MCF 10A (cell line): ENCODE measurements at places on chromosomes 1 and 21. TPM values are rescaled to one million over a fixed set of nuclear protein-coding genes. Genes with fewer than 3 reads are reported as not detected.

DNA sequence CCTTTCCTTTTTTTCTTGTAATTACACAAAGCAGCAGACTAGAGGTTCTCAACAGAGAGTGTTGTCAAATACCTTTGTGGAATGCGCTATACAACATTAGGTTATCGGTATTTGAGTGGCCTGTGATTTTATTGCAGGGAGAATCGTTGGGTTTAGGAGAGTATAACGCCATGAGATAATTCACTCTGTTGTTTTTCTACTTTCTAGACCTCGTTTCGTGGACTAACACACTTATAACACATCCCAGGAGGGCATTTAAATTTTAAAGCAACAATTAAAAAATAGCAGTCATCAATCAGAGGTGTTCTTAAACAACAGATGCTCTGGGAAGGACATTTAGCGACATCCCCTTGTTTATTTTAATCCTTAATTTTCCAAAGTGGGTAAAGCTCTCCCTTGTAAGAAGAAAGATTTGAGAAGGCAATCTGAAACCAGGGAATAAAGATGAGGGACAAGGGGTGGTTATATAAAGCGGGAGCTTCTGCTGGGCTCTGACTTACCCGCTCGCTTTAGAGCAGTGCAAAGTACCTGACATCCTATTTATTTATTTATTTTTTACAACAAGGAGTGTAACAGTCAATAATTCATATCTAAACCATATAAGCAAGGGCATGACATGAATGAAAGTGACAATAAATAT is 4.9 kb downstream of the PBX1 start:
- DNase-seq, result peak; percentile 30

The GREM2 gene
- total RNA-seq, result 0.10 TPM in 1 of 2 replicates, not detected in the other

The TMIGD3 gene
- not detected in 2 replicates for total RNA-seq

GRCh38 chr1:66305927-66306326 is 228.0 kb upstream of the SGIP1 start:
- no peak for DNase-seq

DNA sequence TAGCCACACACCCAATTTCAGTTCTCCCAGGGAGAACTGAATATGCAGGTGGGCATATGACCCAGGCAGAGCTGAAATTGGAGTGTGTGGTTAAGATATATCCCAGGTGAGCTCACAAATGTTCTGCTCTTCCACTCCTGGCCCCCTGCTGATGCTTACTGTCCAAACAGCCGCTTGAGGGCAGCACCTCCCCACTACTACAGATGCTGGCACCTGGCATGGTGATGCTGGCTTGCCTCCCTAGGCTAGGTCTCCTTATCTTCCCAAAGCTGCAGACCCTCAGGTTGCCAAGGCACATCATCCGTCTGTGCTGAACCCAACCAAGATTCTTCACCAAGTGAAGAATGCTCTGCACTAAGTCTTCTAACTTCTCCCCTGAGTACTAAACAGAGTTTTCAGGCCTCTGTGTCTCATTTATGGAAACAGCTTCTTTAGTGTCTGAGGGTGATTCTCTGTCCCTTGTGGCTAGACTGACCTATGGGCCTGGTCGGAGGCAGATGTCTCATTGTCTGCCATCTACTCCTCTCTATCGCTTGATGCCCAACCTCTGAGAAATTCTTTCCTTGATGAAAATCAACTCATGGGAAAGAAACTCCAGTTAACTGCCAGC is 27.2 kb downstream of the XCL1 start:
- DNase-seq, result peak; percentile 88

DNA sequence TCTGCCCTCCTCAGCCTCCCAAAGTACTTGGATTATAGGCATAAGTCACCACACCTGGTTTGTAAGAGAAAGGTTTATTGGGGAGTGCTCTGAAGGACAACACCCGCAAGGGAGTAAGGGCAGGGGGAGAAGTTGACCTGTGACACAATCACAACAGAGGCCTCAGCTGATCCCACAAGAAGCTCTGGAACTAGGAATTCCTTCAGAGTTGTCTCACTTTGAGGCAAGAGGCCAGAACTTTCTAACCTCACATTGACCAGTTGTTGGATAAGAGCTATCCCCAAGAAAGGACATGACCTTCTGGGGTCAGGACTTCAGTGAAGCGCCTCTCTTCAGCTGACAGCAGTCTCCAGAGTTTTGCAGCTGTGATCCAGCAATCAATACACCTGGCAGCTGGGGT is 27.4 kb upstream of the RC3H1 start:
- no peak for DNase-seq

DNA sequence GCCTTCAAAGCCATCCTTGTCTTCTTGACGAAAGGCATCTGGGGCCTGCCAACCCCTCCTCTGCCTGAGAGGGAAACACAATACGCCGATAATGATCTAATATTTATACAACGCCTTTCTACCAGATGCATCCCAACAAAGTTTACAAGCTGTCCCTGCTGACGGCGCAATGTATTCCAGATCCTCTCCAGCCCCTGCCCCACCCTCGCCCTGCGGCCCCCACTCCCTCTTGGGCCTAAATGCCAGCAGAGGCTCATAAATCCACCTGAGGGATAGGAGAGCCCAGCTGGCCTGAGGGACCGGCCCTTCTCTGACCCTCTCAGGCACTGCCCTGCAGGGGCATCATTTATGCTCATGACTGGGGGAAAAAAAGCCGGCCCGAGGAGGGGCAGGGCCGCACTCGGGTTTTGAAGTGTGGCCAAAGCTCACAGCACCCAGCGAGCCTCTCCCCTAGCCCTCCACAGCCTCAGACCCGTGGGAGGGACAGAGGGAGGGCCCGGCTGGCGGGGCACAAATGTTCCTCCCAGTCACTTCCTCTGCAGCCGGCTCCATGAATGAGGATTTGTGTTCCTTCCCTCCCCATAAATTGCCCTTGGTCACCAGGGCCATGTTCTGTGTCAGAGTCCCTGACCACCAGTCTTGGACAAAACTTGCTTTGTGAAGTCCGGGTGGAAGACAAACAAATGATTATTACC is 140.3 kb downstream of the FOXD2 start:
- DNase-seq, result no peak

DNA sequence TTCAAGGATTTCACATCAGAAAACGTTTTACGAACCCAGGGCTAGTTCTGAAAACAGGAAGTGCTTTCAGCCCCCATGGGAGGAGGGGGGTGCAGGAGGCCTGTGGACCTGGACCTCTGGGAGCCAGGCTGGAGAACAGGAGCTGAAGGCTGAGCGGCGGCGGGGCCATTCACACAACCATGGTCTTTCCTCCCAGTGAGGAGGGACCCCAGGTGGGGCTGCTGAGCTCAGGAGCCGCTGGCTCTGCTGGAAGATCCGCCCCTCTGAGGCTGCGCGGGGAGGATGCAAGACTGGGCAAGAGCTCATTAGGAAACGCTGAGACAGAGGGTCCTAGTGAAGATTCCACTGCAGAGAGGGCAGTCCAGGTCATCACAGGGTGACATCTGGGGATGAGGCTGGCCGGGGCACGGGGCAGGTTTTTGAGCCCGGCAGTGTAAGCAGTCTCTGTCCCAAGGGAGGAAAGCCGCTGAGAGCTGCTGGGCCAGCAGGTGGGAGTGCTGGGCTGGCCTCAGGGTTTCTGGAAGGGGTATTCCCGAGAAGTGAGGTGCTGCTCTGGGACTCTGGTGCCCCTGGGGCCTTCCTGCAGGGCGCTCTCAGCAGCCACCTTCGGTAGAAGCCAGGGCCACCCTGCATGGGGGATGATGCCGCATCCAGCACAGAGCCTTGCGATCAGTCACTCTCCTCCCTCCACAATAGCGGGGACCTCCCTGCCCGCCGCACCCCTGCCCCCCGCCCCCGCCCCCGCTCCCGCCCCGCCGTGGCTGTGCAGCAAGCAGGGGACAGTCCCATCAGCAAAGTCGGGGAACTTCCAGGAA is 7.5 kb downstream of the MX2 start:
- no peak for DNase-seq

The NES gene
- total RNA-seq, result not detected in 2 replicates

GRCh38 chr21:34867785-34868184 is 181.3 kb downstream of the RUNX1 start:
- DNase-seq, result no peak

The UBE2U gene
- total RNA-seq, result not detected in 2 replicates

The OR2L8 gene
- total RNA-seq, result not detected in 2 replicates

DNA sequence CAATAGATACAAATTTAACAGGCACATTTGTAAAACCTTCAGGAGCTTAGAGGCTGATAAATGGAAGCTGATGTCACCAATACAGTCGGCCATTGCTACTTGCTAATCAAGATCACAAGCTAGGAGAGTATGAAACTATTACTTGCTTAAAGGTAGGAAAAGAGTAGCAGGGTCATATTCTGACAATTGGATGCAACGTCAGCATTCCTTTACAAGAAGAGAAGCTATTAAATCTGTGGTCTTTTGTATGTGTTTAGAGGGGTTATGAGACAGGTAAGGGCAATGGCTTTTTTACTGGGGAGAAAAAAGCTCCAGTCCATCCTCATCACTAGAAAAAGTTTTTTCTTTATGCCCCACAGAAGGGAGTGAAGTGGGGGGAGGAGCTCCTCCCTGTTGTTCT is 11.7 kb upstream of the CD48 start:
- no peak for DNase-seq

GRCh38 chr1:112688781-112689193 is 14.3 kb downstream of the MOV10 start:
- DNase-seq, result no peak

DNA sequence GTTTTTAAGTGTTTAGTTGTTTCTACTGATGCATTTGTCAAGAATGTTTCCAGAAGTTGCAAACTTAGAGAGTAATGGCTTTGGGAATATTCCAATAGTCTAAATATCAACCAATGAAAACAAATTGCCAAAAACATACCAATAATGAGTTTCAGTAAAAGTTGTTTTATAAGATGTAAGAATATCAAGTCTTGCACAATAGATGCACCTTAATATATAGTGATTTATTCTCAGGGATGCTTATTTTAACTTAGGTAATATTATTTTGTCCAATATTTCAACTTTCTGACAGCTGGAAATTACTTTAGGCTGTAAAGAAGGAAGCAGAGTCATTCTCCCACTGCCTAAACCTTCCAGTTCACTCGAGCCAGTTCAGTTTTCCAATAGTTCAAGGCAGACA is 5.4 kb upstream of the NMNAT2 start:
- DNase-seq, result no peak

GRCh38 chr21:20994790-20995189 is 3.4 kb upstream of the NCAM2 start:
- no peak for DNase-seq

DNA sequence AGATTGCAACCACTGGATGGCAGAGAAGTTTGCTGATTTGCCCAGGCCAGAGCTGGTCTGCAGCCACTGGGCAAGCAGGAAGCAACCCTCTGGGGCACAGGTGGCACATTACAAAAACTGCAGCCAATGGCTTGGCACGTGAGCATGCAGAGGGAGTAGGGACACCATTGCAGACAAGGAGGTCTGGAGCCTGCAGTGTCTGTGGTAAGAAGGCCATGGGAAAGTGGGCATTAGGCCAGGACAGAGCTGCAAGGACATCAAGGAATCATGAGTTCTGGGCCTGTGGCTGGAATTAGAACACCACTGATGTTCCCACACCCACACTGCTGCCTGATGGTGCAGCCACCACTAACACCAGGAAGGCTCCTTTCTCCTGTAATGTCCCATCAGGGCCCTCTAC is 113.0 kb downstream of the TSEN15 start:
- no peak for DNase-seq

DNA sequence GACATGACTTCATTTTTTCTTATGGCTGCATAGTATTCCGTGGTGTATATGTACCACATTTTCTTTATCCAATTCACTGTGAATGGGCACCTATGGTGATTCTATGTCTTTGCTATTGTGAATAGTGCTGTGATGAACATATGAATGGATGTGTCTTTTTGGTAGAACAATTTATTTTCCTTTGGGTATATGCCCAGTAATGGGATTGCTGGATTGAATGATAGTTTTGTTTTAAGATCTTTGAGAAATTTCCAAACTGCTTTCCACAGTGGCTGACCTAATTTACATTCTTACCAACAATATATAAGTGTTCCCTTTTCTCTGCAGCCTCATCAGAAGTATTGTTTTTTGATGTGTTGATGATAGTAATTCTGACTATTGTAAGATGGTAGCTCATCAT is 361.7 kb upstream of the SGIP1 start:
- no peak for DNase-seq

The KLF17 gene
- not detected in 2 replicates for total RNA-seq

The TRIM62 gene
- total RNA-seq, result 2.4 and 2.8 TPM in 2 replicates

DNA sequence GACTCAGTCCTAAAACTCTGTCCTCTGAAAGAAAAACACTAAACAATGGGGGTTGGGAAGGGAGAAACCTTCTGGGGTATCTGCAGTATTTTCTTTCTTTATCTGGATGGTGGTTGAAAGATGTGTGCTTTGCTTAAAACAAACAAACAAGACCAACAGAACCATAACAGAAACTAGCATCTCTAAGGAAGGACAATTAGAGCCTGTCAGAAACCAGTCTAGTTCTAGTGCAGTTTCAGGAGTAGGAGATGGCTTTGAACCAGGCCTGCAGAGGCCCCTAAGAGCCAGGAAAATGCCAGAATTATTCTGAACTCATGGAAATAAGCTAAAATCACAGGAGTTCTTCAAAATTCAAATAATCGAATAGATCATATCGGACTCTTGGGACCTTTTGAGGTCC is 18.5 kb downstream of the ILDR2 start:
- no peak for DNase-seq

DNA sequence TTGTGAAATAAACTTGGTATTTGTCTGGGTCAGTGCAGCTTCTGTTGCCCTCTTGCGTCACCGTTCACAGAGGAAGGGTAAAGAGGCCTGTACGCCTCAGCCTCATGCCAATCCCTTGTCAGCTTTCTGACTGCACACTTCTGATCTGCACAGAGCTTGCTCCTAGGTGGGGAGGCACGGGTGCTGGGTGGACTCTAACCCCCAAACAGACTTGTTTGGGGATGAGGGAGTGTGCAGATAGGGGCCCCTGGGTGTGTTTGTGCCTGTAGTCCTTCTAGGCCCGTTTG is 803 bp upstream of the B4GALT2 start:
- DNase-seq, result no peak

The NECTIN4 gene
- total RNA-seq, result 7.0 and 11.2 TPM in 2 replicates

- DNase-seq, result peak; percentile 19
Measured at GRCh38 chr1:165060285-165060793, 296.2 kb downstream of the LMX1A start.

- DNase-seq, result peak; percentile 59
Measured at GRCh38 chr1:6260961-6261614, at the start of gene GPR153. Gene GPR153 (minus strand): TSS chr1:6261098. CDS start chr1:6254905, 6,193 bp downstream.

- no peak for DNase-seq
Measured at GRCh38 chr1:94304553-94304952, 67.2 kb upstream of the ARHGAP29 start.

The TMEM82 gene
- total RNA-seq, result not detected in 2 replicates

- no peak for DNase-seq
Measured at GRCh38 chr1:191662051-191662450, 496.2 kb upstream of the RGS18 start.

- DNase-seq, result no peak
Measured at GRCh38 chr1:234546387-234546704, 63.6 kb downstream of the IRF2BP2 start.

- no peak for DNase-seq
Measured at GRCh38 chr1:7987528-7987927, 26.0 kb downstream of the PARK7 start.

GRCh38 chr1:180917306-180918065 is 4.8 kb downstream of the KIAA1614 start:
- peak; percentile 39 for DNase-seq

The SNX7 gene
- total RNA-seq, result 22.8 and 24.2 TPM in 2 replicates

GRCh38 chr21:28336314-28336713 is 656.4 kb downstream of the LTN1 start:
- DNase-seq, result peak; percentile 47

GRCh38 chr1:1528301-1529267 is 11.8 kb downstream of the TMEM240 start:
- DNase-seq, result no peak

The SYNJ1 gene
- 9.4 and 9.7 TPM in 2 replicates for total RNA-seq

- peak; percentile 73 for DNase-seq
Measured at GRCh38 chr1:58062635-58063034, 483.9 kb downstream of the OMA1 start.

- DNase-seq, result peak; percentile 93
Measured at GRCh38 chr1:32724678-32725614, 22.4 kb upstream of the SYNC start.
